ENCODE measurements at places on chromosomes 5 and 9. TPM values are rescaled to one million over a fixed set of nuclear protein-coding genes. Genes with fewer than 3 reads are reported as not detected.

The PTGES gene
- total RNA-seq, result 16.0 TPM

DNA sequence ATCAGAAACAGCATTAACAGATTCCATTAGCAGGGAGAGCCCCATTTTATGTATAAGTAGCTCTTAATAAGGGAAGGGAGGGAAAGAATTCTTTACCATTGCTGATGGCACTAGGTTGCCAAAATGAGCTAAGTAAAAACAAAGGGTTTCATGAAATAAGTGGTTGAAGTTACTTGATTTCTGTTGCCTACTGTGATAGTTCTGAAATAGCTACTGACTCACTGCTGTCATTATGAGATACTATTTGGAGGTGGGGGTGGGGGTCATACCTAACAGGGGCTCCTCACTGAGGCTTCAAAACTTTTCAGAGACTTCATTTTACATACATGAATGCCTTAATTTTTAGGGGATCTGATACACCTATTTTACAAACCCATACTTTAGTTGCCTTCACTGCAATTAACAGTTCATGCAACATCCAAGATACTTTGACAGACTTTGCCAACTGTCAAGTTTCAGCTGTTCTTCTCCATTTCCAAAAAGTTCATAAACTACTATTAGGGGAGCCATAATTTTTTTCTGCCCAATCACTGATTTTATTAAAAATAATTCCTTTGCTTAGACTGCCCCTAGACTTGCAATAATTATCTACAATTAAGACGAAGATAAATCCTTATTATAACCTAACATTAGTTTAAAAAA is 4.6 kb downstream of the HOMER1 start:
- DNase-seq, result no peak

DNA sequence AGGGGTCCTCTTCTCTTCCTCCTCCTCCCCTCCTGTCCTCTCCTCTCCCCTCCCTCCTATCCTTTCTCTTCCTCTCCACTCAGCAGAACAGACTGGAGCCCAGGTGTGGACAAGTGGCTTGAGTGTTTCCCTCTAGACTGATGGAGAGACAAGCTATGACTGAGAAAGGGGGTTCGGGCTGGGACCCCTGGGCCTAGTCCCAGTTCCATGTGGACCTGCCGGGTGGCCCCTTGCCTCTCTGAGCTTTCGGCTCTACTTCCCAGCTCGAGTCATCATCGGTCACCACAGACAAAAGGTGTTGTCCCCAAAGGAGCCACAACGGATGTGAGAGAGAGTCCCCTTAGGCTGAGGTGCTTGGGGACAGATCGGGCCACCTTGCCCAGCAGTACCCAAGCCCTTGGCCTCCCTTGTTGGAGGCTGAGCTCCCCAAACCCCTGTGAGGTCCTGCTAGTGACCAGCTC is 3.4 kb upstream of the RXRA start:
- no peak for DNase-seq

GRCh38 chr5:145846081-145846480 is 10.9 kb upstream of the PRELID2 start:
- DNase-seq, result no peak

The SLC6A7 gene
- under 0.01 TPM for total RNA-seq

DNA sequence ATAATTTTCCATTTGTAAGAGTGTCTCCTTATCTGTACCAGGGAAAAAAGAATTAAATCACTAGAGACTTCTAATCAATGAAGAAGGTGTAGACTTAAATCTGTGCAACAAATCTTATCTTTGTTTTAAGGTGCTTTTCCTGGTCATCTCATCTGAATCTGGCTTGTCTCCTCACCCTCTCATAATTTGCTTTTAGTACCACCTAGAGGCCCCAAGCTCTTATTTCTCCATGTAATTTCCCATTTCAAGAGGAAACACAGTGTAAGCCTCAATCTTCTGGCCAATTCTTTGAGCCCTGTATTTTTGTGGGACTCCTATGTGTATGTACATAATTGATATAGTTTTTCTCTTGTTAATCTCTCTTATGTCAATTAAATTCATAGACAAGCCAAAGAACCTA is 1975.3 kb upstream of the CDH6 start:
- DNase-seq, result no peak

The UGT3A2 gene
- total RNA-seq, result not detected

The EIF4E1B gene
- not detected for total RNA-seq

DNA sequence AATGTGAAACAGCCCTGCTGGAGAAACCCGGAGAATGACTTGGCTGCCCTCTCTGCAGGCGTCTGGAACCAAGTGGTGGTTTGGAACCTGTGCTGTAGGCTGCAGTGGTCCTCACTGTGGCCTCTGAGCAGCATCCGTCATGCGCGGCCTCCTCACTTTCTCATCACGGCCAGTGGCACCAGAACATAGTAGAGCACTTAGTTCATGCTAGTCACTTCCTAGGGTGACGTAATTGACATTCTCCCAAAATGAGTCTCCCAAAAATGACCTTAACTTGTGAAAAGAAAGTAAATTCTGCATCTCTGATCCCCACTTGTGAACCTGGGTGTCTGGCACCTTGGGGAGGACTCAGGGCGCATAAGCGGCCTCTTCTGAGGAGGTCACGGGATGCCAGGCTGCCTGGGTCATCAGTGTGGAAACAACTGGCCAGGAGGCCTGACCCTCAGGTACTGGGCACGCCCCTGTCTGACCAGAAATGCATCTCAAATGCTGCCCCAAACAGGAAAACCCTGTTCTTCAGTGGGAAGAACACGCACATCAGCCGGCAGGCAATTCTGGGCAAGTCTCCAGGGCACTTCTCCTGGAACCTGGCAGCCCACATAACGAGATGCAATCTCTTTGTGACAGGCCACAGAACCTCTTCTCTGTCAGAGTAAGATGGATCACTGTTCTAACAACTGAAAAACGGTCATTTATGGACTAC is 36.6 kb upstream of the SPTLC1 start:
- peak; percentile 62 for DNase-seq

- no peak for DNase-seq
These were observed 1079.7 kb downstream of the CDH12 start for GRCh38 chr5:21773456-21773855.

- DNase-seq, result peak; percentile 83
These were observed 53.4 kb downstream of the SLC22A5 start for GRCh38 chr5:132422720-132423437.

The OBP2B gene
- not detected for total RNA-seq

DNA sequence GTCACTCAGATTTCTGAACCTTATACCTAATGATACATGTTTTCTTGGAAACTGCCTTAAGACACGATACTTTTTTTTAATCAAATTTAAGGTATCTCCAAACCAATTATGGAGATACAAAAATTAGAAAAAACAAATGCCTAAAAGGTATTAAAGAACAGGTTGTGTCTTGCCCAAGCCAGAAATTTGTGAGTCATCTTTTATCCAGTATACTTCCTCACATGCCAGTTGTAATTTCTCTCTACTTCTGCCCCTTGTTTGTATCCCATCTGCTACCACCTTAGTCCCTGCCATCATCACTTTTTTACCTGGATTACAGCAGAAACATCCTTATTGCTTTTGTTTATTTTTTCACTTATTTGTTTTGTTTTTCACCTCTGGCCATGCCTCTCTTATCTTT is 571.2 kb upstream of the DAB2 start:
- no peak for DNase-seq

- DNase-seq, result no peak
These were observed 12.9 kb downstream of the IER5L start for GRCh38 chr9:129165198-129165597.

The LCN6 gene
- total RNA-seq, result not detected

The EQTN gene
- total RNA-seq, result not detected

DNA sequence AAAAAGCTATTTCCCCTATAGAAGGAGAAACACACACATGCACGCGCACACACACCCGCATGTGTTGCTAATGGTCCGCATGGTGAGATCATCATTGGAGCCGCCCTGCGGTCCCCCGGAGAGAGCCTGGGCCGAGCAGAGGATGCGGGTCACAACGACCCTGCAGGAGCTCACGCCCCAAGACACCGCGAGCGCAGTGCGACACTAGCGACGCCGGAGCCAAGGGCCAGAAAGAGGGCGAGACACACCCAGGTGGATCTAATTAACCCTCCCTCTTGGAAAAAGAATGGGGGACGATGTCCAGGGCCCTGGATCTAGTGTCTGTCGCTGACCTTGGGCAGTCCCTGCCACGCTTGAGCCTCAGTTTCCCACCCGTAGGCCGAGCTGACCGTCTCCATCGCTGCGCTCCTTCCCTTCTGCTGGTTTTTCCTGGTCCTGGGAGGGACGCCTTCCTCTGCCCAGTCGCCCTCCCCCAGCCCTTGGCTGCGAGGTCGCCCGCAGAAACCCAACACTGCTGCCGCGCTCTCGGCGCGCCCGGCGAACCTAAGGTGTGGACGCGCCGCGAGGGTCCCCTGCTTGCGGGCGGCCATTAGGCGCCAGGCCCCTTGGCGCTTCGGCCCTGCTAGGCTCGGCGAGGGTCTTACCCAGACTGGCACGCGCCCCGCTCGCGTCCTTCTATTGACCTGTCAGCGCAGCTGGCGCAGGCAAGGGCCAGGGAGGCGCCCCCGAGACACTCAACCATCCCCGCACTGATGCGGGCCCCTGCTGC is 47.5 kb upstream of the RNF20 start:
- peak; percentile 4 for DNase-seq

The TLX3 gene
- total RNA-seq, result not detected

The GPX8 gene
- total RNA-seq, result 133 TPM

The C9orf72 gene
- 6.1 TPM for total RNA-seq

The BARHL1 gene
- total RNA-seq, result not detected

DNA sequence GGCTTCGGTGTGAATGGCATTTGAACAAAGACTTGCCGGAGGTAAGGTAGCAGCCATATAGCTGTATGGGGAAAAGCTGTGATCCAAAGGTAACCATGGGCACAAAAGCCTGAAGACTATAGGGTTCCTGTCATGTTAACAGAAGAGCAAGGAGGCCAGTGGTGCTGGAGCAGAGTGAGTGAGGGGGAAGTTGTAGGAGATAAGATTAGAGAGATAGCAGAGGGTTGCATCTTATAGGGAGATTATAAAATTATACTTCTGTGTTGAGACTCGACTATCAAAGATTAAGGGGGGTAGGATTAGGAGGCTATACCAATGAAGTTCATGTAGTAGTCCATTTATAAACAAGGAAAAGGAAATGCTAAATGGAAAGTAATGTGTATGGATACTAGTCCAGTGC is 3.3 kb downstream of the NCBP1 start:
- DNase-seq, result no peak

DNA sequence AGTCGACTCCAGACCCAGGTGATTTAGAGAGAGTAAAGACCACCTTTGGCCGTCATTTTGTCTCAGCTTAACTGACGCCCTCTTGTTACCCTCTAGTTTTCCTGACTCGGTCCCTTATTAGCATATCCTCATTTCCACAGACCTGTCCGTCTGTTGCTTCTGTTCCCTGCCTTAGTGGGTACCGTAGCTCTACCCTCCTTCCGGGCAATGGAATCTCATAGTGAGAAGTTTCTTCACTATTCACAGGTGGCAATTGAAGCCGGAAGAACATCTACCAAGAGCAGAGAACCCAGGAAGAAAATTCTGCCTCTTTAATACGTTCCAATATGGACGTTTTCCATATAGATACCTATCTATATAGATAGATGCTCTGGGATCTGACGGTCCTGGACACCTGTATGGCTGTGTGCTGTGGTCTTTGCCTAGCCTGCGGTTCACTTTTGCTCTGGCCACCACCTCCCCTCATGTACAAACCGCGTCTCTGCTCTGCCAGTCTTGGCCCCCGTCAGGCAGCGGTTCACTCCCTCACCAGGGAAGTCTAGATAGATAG is 652 bp upstream of the TMEM161B start:
- DNase-seq, result no peak

GRCh38 chr9:68685770-68686169 is 19.3 kb upstream of the PIP5K1B start:
- DNase-seq, result no peak

GRCh38 chr5:135466178-135467050 is 14.3 kb upstream of the TIFAB start:
- DNase-seq, result peak; percentile 68

The HAVCR1 gene
- not detected for total RNA-seq

DNA sequence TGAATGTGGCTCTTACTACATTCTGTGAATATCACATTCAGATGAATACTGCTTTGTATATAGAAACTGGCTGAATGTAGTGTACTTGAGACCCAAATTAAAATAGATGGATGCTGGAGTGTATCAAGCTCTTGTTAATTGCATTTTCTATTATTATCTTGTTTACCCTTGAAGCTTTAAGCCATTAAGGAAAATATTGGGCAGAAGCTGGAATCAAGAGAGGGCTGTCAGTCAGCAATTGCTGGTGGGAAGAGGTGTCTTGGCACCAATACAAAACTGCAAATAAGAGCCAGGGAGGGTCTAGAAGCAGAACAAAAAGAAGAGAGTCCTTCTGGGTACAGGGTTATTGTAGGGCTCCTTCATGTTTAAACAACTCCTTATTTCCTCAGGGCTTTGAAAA is 38.8 kb downstream of the MUSK start:
- no peak for DNase-seq

DNA sequence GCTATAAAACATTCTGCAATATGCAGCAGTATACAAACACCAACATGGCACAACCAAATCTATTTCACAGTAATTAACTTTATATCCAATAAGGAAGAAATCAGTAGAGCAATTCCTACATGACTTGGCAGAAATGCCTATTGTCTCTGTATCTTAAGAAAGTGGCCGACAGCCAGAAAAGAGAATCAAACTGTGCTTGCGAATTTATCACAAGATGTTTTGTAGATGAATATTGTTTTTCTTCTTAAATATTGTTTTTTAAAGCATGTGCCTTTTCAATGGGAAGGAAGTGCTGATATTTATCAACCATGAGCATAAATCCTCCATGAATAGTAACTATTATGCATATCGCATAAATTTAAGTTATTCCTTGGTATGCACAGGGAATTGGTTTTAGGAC is 501.7 kb upstream of the DMAC1 start:
- no peak for DNase-seq

All from fibroblast of villous mesenchyme (primary cell).